HT1080 (cell line): ENCODE measurements at places on chromosomes 6 and 20.

GRCh38 chr6:21840428-21840827, 246.9 kb downstream of the SOX4 start:
- DNase-seq = peak; percentile 58

GRCh38 chr6:93639126-93639525, 219.8 kb upstream of the EPHA7 start:
- DNase-seq = no peak

- peak; percentile 71 for DNase-seq
These were observed 35.8 kb upstream of the SHLD1 start for GRCh38 chr20:5714261-5715041.

DNA sequence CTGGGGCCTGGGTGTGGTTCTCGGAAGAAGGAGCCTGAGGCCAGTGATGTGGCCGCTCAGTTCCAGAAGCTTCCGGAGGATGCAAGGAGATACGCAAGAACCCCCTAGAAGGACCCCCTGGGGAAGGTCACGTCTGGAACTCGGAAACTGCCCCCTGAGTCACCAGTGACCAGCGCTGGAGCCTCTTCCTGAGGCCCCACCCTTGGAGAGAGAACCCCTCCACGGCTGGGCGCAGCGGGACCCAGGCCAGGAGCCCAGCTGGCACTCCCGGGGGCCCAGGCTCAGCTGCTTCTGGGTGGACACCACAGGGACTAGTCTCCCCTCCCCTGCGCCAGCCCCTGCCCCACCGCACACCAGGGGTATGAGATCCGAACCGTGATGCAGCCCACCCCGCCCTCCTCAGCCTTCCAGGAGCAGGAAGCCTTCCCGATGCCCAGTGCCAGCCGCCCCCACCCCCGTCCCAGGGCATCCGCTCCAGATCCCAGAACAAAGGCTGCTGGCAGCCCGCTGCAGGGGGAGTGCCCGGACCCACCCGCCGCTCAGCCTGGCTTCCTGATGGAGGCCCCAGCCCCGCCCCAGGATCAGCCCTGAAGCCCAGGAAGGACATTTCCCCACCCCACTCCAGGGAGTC, 7.5 kb downstream of the LAMA5 start:
- DNase-seq = peak; percentile 94

DNA sequence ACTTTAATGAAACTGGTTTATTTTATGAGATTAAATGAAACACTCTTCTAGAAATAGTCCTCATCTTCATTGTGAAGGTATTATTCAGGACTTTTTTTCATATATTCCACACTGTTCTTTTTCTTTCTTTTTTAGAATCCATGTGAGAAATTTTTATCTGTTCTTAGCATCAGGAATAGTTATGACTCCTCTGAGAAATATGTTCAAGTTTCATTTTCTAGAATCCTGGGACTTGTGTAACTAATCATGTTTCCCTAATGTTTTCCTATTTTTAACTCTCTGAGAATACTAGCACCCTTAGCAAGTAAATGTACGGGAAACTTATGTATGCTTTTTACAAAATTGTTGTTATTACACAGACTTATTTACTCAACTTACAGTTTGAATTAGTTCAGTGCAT, 407.8 kb downstream of the CBLN4 start:
- DNase-seq = no peak

DNA sequence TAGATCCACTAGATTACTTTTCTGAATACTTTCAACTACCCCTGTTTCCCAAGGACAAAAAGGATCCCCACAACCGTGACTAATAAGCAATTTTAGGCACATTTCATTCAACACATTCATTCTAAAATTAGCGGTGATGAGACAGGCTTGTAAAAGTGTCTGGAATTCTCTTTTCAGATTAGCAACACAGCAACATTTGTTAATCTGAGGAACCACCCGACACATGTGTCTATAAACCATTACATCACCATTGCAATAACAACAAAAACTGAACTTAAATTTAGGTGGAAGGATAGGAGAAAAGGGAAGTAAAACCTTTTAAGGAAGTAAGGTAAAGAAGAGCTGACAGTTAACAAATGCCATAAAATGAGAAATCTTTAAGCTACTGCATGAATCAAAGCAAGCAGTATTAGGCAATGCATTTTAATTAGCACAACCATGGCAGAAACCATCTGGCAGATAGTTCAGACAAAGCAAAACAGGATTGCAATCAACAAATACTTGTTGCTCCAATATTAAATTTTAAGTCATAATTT, 49.1 kb downstream of the MAP3K7 start:
- no peak for DNase-seq

- no peak for DNase-seq
These were observed 116.6 kb upstream of the RNF24 start for GRCh38 chr20:4131911-4132310.

DNA sequence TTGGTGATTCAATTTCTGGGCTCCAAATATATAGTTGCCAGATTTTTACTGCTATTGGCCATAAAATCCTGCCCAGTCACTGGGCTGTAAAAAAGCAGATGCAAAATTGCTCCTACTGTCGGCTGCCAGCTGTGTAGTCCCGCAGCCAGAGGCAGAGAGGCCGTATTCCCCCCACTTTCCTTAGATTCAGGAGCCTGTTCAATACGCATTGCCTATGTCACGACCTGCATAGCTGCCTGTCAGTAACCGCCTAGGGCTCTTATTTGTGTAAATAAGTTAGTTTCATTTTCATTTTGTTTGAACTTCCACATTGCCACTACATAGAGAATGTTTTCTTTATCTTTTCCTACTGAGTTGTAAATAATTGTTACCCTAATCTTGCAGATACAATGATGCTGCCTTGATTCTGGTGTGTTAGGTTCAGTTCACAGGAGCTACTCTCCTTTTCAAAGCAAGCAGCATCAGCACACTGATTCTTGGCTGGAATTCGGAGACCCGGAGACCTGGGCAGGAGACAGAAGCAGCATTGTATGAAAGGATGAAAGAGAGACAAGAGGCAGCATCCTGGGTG, 46.0 kb upstream of the UST start:
- peak; percentile 42 for DNase-seq
